ENCODE measurements at places on chromosomes 7 and 10.

GRCh38 chr10:112287844-112288243, 4.6 kb downstream of the TECTB start:
- no peak for DNase-seq

DNA sequence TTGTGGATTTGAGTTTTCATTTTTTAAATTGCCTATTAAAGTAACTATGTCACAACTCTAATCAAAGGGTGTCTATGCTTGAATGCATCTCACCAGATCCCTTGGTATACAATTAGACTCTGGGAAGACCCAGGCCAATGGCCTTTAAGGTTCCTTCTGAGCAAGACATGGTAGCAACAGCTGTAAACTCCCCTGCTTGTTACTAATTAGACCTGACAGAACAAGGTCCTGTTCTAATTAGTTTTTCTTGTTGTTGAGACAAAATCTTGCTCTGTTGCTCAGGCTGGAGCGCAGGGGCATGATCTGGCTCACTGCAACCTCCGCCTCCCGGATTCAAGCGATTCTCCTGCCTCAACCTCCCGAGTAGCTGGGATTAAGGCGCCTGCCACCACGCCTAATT, 2.9 kb downstream of the MYH16 start:
- DNase-seq = no peak

GRCh38 chr7:137390076-137390475, 46.5 kb upstream of the PTN start:
- no peak for DNase-seq

GRCh38 chr7:41916450-41916927, 213.6 kb upstream of the INHBA start:
- DNase-seq = no peak

DNA sequence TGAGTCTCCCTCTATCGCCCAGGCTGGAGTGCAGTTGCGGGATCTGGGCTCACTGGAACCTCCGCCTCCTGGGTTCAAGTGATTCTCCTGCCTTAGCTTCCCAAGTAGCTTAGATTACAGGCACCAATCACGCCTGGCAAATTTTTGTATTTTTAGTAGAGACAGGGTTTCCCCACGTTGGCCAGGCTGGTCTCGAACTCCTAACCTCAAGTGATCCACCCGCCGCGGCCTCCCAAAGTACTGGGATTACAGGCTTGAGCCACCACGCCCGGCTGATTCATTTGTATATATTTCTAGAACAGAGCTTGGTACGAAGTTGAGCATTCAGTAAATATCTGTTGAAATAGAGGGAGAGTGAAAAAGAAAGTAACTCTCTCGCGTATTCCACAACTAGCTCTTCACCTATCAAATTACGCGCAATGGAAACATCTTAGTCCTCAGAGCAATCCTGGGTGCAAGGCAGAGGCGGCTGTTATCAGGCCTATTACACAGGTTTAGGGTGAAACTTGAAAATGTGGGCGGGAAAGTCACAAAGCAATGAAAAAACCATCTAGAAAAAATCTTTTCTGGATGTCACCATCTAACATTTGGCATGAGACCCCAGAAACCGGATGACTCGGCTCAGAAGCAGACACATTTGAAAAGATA, 707 bp upstream of the GHITM start:
- peak; percentile 34 for DNase-seq

GRCh38 chr7:143373255-143373794, 7.8 kb upstream of the ZYX start:
- no peak for DNase-seq

DNA sequence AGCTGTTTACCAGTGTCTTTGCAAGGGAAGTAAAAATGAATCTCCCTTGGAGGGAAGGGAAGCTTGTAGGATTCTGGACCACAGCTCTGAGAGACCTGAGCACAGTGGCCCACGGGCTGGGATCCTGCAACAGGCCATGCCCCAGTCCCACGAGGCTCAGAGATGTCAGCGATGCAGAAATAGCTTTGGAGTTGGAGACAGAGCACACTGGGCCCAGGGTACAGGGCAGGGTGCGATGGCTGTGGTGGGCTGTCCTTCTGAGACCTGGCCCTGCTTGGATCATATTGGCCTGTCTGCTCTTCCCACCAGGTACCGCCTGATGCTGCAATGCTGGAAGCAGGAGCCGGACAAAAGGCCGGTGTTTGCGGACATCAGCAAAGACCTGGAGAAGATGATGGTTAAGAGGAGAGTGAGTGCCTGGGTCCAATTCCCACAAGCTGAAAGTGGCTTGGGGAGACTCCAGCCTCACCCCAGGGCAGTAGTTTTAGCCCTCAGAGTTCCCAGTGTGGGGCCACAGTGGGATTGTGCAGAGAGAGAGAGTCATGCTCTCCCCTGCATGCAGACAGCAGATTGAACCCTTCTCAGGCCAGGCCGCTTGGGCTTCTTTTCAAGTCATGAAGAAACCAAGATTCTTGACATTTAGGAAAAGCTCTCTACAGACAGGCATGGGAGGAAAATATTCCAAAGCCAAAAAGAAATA, 13.5 kb upstream of the CSGALNACT2 start:
- no peak for DNase-seq

DNA sequence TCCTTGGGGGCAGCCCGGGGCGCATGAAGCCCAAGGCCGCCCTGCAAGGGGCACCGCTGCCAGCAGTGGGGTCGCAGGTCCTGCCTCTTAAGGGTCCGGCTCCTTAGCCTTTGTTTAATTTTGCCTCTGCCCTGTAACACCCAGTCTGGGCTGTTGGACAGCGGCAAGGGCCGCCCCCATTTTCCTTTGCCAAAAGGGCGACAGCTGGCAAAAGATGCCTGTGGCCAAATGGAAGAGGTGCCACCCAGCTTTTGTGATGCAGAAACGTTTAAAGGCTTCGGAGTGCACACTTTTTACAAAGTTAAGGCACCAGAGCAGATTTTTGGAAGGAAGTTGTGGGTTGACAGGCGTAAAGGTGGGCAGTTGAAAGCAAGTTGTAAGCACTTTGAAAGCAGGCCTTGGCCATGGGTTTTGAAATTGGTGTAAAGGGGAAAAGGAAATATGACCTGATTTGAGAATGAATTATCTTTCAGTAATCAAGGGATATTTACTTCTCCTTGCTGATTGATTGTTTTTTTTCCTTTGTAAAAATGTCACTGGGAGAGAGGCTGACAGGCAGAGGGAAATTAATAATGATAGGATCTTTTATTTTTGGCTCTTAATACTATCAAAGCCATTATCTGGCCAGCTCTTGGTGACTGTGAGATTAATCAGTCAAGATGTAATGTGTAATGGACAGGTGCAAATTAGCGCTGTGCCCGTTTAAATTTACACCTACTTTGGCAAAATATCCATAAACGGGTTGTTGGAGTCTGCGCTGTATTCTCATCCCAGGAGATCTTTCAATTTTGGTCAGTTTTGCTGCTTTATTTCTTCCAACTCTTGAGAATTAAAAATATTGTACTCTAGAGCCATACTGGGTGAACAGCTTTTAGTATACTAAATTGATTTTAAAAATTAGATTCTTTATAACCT, 1.2 kb downstream of the CASD1 start:
- peak; percentile 7 for DNase-seq

GRCh38 chr10:131743190-131744151, 157.3 kb upstream of the PPP2R2D start:
- no peak for DNase-seq

DNA sequence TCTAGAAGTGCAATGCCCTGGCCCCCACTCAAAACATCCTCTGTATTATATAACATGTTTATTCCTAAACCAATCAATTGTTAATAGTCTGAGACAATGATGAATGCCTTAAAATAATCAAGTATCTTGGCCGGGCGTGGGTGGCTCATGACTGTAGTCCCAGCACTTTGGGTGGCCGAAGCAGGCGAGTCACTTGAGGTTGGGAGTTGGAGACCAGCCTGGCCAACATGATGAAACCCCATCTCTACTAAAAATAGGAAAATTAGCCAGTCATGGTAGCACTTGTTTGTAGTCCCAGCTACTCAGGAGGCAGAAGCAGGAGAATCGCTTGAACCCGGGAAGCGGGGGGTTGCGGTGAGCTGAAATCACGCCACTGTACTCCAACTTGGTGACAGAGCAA, 29.4 kb upstream of the CACNA2D1 start:
- no peak for DNase-seq

DNA sequence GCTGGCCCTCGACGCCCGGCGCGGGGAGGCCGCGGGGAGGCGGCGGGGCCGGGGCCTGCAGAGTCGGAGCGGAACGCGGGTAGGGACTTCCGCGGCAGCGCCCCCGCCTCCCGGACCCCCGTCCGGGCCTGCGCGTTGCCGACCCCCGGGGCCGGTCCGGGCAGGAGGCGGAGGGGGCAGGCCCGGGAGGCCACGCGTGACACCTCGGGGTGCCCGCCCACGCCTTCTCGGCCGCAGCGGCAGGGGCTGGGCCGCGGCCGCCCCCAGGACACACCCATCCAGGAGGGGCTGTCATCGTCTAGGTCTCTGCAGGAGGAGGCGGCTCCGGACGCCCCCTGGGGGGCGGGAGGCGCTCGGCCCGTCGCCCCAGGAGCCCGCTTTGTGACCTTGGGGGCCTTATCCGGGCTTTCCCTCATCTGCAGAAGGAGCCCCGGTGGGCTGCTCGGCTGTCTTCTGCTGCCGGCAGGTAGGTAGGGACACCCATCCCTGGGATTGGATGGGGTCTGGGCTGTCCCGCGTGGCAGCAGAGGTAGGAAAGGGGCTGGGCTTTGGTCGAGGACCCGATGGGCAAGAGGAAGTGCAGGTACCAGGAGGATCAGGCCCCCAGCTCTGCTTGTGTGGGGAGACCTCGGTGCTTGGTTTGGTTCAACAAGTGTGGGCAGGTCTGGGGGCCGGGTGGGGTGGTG, 569 bp downstream of the ZNF316 start:
- DNase-seq = peak; percentile 29

DNA sequence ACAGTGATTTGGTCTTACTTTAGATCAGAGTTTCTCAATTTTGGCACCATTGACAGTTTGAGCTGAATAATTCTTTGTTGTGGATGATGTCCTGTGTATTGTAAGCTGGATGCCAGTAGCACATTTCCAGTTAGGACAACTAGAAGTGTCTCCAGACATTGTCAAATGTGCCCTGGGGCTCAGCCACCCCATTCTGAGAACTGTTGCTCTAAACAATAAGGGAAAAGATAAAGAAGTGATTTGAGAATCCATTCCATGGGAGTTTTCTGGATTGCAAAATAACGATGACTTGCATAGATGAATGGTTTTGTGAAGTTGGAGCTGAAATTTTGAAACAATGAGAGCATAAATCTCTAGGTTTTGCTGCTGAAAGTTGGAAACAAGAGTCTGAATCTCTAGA, 44.6 kb downstream of the NUP205 start:
- no peak for DNase-seq

GRCh38 chr10:124319926-124320391, 98.8 kb downstream of the OAT start:
- no peak for DNase-seq

DNA sequence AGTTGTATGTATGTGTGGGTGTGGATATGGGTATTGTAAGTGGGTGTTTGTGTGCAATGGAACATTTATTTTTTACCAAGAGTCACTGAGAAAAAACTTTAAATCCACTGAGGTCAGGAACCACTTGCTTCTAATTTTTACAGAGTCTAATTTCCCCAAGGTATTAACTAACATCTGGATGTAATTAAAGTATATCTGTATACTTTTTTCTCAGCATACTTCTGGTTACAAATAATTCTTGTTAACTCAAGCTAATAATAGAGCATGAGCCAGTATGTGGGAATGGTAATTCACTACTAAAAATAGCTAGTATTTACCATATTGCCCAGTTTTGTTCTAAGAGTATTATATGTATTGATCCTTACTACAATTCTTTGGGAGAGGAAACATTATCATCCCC, 24.6 kb upstream of the STEAP4 start:
- DNase-seq = no peak

DNA sequence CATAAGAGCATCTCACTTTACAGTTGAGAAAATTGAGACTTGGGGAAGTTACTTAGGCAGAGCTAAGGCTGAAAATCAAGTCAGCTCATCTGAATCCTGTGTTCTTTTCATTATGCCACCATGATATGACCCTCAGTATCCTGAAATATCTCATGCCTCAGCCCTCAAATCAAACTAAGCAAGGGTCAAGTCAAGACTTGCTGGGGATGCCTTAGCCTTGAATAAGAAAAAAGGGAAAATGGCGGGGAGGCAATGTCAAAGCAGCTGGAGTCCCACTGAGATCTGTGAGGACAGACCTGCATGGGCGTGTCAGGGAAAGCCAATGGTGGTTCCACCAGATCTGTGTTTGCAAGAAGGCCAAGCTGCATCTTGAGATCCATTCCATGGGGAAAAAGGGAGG, 91.0 kb upstream of the CACUL1 start:
- no peak for DNase-seq

DNA sequence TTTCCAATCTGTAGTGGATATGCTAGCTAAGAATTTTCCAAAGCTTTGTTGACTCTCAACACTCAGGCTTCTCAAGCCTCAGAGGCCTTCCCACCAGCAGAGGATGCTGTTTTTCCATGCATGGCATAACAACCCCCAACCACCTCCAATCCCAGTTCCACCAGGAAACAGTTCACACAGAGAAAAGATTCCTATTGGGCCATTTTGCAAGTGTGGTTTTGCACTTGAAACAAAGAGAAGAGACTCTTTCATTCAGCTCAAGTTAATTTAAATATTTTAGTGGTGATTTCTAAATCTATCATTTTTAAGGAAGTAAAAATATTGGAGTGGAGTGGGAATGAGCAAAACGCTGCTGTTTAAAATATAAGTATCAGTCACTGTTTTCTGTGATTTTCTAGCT, 105.6 kb upstream of the COL1A2 start:
- DNase-seq = no peak

DNA sequence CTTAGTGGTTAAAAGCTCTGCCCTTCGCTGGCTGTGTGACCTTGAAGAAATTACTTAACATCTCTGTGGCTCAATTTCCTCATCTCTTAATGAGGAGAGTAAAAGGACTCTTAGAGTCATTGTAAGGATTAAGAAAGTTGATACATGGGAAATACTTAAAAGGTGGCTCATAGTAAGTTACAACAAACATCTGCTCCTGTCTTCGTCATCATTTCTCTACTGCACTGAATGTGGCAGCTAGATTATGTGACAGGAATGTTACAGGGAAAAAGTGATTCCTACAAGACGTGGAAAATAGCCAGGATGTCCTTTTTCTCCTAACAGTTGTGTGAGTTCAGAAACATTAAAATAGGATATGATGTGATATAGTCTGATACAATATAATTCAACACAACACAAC, 184.7 kb downstream of the FRMD4A start:
- no peak for DNase-seq

DNA sequence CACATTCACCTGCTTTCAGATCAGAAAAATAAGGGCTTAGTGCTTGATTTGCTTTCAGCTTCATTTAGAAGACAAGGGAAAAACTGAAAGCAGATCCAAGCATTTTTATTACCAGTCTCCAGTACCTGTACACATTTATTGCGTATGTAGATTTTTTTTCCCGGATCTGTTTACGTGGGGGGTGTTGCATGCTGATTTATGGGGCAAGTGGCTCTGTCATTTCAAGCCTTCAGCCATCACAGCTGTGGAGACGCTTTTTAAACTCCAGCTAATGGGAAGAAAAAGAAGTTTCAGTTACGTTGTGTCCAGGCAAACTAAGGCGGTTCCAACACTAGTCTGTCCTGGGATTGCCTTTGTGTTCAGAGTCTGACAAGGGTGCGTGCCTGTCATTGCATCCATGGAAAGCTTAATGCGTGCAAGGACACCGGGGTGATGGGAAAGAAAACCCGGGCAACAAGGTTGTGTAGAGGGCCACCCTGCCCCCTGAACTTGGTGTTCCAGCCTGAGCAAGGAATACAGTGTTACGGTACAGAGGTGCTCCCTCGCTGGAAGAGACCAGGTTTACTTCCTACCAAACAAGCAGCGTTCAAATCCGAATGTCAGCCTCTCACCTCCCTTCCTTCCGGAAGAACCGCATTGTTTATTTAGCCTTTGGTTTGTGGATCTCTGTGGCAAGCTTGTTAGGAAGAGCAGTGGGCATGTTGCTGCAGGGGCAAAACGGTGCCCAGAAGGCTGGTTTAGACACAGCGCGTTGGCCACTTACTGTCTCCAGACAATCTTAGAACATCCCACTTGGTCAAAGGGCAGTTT, 128.2 kb downstream of the FGFR2 start:
- DNase-seq = no peak

Data from activated T-cell treated with anti-CD3 and anti-CD28 coated beads for 4 hours (primary cell).